ENCODE measurements at places on chromosomes 2 and 18. TPM values are rescaled to one million over a fixed set of nuclear protein-coding genes. Genes with fewer than 3 reads are reported as not detected.

The DPP4 gene
- 8.6 TPM for total RNA-seq

The SPAST gene
- total RNA-seq = 7.0 TPM

The NRBP1 gene
- total RNA-seq = 62.8 TPM

The RGPD4 gene
- total RNA-seq = not detected

The PDE1A gene
- 25.5 TPM for total RNA-seq

The EMX1 gene
- total RNA-seq = not detected

The RNASEH1 gene
- total RNA-seq = 20.1 TPM

The UGT1A3 gene
- total RNA-seq = not detected

- no peak for DNase-seq
These were observed 1.4 kb upstream of the GALNT13 start for GRCh38 chr2:153870308-153870707.

DNA sequence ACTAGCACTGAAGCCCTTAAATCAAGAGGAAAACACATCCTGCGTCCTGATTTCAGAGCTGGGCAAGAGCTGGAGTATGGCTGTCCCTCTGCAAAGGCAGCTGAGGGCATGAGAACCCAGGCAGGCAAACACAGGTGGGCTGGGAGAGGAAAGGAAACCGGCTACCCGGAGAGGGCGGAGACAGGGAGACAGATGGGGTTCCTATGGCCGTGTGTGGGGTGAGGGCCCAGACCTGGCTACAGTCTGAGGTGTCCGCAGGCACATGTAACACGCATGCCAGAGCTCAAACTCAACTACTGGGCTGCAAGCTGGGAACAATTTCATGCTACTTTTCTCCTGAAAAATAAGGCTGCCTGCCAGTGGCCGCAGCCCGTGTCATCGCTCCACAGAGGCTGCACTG lies 2.7 kb downstream of the COPS9 start:
- no peak for DNase-seq

- no peak for DNase-seq
These were observed 22.3 kb downstream of the PXDN start for GRCh38 chr2:1721706-1722646.

GRCh38 chr2:226137201-226137811 lies 662.3 kb downstream of the IRS1 start:
- no peak for DNase-seq

- no peak for DNase-seq
These were observed 152.0 kb upstream of the SLC1A4 start for GRCh38 chr2:64837116-64837731.

DNA sequence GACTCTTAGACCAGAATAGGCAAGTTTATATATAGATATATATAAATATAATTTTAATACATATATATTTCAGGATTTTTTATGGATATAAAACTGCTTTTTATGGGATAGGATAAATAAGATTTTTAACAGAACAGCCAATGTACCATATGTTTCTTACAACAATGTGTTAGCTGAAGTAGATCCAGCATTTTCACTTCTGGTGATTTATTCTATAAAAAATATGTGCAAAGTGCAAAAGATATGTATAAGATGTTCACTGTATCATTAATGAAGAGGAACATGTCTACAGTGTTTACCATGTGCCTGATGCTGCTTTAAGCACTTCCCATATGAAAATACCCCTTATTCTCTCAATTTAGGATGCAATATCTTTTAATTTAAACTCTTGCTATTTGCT lies 22.2 kb upstream of the GPR75 start:
- DNase-seq = no peak

- no peak for DNase-seq
These were observed 655.0 kb downstream of the STK39 start for GRCh38 chr2:167592441-167592840.

DNA sequence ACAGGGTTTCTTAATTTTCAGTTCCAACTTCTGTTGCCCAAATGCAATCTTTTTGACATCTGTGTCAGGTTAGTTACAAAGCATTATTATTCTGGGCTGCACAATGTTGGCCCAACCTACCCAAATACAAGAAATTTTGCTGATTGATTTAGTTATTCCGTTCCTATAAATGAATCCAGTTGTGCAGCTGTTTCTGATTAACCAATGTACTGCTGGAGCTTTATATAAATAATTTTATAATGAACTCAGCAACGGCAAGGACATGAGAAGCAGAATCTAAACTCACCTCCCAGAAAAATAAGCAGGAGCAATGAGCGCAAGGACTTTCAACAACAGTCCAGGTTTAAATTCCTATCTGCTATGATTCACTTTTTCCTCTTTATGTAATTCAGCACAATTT lies 76.3 kb upstream of the WIPF1 start:
- DNase-seq = no peak

DNA sequence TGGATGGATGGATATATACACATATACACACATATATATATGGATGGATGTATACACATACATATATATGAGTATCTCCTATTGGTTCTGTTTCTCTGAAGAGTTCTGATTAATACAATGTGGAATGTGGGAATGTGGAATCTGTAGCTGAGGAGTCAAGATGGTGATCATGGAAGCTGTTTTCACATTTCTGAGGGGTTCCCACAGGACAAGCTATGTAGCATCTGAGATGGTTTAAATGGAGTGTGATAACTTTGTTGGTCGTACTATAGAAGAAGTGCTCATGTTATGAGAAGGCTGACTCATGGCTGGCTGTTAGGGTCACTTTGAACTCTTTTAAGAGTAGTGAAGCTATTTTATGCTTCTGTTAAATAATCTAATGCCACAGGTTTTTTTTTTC lies 279.7 kb downstream of the MEIS1 start:
- DNase-seq = no peak

DNA sequence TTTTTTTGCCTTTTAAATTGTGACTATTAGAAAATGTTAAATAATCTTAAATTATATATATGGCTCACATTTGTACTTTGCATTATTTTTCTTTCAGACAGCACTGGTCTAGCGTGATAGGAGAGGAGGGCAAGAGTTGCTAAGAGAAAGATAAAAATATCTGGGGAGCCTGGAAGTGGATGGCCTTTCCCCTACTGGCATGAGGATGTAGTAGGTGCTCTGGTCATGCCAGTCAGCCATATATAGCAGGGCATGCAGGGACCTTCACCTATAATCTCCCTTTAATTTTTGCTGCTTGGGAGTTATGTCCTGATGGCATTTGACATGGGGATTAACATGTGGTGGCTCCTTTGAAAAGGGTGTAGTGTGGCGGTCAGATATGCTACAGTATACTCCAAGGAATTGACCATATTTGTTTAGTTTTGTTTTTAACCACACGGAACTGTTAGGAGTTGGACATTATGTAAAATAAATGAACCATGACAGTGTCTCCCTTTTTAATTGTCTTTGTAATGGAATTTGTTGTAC lies 144.7 kb downstream of the BABAM2 start:
- no peak for DNase-seq

GRCh38 chr2:24883946-24884345 lies 36.1 kb downstream of the ADCY3 start:
- no peak for DNase-seq

DNA sequence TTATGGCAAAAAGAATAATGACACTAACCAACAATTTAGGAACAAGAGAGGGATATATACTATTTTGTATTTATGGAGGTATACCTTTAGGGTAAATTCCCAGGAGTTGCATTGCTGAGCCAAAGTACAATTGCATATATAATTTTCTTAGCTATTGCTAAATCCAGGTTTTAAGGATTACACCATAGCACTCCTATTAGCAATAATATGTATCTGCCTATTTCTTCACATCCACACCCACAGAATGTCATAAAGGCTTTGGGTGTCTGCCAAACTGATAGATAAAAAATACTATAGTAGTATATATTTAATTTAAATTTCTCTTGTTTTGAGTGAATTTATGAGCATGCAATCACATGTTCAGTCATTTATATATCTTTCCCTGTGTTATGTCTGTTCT lies 11.5 kb upstream of the SERPINB13 start:
- DNase-seq = no peak

- DNase-seq = no peak
These were observed 352.7 kb upstream of the CDH2 start for GRCh38 chr18:28529644-28530043.
